Activated naive CD4-positive, alpha-beta T cell (primary cell): ENCODE measurements at places on chromosomes 16 and 17.

- no peak for DNase-seq
Measured at GRCh38 chr16:13080531-13080930, 179.1 kb downstream of the SHISA9 start.

GRCh38 chr16:68049449-68049848 is 26.4 kb downstream of the DUS2 start:
- no peak for DNase-seq

DNA sequence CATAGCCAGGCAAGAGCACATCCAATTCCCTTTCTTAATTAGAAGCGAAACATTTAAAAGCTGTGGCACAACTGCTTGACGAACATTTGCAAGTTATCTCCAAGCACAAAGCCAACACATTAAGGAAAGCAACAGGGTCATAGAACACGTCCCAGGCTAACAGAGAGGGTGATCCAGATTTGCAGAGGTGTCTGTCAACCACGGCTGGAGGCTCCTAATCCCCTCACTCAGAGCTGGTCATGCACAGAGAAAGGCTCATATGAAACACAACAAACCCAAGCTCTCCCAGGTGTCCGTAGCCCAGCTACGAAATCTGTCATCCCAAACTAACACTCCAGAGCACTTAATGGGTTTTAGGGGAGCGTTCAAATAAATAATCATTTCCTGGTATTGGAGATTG is 276.1 kb downstream of the SLC39A11 start:
- DNase-seq: no peak

GRCh38 chr17:72403713-72404209 is 282.9 kb downstream of the SOX9 start:
- DNase-seq: no peak

DNA sequence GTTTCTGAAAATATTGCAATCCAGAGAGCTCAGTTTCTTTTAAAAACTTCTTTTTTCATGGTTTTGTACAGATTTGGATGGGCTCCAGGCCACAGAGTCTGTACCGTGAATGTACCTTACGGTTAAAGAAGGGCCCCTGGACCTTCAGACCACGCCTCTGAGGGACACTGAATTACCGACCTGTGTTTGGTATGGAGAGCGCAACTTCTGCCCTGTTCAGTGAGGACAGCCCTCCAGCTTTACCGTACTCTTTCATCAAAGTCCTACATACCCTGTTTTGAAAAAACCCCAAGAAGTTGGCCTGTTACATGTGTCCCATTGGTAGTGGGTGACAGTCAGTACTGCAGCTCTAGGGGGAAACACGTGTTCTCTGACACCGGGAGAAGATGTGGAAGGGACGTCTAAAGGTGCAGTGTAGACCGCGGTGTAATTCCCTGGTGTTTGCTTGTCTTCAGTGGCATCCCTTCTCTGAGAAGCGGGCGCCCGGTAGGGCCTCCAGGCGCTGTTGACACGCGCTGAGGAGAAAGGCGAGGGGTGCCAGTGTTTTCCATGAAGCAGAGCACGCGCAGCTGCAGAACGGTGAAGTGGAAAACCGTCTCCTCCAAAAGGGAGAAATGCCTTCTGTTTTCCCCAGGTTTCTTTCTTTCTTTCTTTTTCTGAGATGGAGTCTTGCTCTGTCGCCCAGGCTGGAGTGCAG is 6.2 kb downstream of the PGS1 start:
- DNase-seq: no peak

DNA sequence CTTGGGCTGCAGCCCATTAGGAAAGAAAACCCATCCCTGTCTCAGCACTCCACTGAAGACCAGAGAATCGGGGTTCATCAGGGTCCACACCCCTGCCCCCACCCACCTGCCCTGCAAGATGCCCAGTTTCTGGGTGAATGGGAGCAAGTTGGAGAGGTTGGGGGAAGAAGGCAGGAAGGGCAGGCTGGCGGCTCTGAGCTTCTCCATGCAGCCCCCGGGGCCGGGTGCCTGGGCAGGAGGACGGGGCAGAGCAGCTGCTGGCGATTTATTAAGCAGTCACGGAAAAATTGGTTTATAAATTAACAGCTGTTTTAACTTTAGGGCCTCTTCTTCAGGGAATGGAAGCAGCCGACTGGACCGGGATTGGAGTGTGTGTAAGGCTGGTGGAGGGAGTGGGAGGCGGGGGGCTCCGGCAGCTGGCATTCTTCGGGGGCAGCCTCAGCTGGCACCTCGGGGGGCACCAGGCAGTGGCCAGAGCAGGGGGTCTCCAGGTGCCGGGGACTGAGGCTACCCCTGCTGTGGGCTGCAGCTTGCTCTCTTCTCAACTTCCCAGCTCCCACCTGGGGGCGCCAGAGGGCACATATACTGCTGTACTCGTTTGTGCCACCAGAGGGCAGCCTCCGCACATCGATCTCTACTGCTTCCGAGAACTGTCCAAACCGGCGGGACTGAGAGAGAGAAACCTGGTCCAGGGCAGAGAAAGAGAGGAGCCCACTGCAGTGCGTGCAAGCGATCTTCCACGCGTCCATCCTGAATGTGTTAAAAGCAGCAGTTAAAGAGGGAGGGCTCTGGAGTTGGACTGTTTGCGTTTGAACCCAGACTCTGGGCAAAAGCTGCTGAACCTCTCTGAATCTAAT is 5.0 kb upstream of the PPP1R1B start:
- peak; percentile 82 for DNase-seq

GRCh38 chr17:67253384-67253783 is 8.4 kb upstream of the HELZ start:
- no peak for DNase-seq

DNA sequence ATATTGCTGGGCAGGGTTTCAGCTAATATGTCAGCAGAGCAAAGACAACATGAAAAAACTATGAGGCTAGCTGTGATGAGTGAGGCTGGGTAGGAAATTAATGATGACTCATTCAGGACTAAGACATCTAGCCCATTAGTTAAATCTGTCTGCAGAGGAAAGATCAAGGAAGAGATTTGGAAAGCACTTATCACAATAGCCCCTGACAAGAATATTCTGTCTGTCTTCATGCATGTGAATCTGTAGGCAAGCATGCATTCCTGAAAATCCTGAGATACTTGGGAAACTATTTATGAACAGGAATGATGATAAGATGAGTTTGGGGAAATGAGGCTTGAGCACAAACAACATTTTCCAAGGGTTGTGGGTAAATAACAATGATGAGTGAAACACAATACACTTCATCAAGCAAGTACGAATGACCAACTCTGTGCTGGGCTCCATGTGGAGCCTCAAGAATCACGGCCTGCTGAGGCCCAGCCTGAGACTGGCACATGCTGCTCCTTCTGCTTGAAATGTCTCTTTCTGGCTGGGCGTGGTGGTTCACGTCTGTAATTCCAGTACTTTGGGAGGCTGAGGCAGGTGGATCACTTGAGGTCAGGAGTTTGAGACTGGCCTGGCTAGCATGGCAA is 96.5 kb upstream of the ASIC2 start:
- no peak for DNase-seq

GRCh38 chr16:79170555-79171246 is 429.8 kb downstream of the MAF start:
- DNase-seq: no peak

DNA sequence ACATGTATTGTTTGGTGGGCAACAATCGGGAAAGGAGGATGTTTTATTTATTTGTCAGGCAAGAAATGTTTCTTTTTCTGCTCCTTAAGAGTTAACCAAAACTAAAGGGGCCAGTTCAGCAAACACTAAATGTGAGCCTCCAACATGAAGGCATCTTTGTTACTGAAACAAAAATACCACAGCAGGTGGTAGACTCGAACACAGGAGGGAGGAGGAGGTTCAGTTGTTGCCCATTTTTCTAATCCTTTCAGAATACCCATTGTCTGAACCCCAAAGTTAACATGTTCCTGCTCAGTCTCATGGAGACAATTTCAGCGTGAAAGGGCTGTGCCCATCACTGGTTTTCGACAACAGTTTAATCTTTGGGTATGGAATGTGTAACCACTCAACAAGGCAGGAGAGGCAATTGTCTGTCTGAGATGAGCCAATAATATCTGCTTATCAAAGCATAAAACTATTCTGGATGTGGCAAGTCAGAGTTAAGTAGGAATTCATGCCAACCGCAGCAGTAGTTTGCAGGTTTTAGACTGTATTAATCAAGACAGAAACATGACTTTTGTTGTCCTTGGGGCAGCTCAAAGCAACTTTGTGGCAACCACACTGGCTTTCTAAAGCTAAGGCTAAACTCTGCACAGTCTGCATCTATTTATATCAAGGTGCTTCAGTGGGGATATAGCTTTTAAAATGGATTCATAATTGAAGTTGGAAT is 211.7 kb downstream of the FTO start:
- DNase-seq: no peak

GRCh38 chr16:72131036-72131435 is 37.4 kb downstream of the DHX38 start:
- DNase-seq: no peak
